ENCODE measurements at places on chromosomes 3 and 15. TPM values are rescaled to one million over a fixed set of nuclear protein-coding genes. Genes with fewer than 3 reads are reported as not detected.

The CPEB1 gene
- 12.1 TPM for total RNA-seq

The SEMA3B gene
- 5.6 TPM for total RNA-seq

The VEPH1 gene
- 85.5 TPM for total RNA-seq

The IL17RE gene
- total RNA-seq: not detected

The RASGRP1 gene
- total RNA-seq: 0.12 TPM

The COL6A6 gene
- total RNA-seq: not detected

The ARGFX gene
- not detected for total RNA-seq

The ABHD5 gene
- total RNA-seq: 22.6 TPM

The FAM107A gene
- total RNA-seq: not detected

The SERINC4 gene
- total RNA-seq: not detected

The ETV5 gene
- total RNA-seq: 81.2 TPM

DNA sequence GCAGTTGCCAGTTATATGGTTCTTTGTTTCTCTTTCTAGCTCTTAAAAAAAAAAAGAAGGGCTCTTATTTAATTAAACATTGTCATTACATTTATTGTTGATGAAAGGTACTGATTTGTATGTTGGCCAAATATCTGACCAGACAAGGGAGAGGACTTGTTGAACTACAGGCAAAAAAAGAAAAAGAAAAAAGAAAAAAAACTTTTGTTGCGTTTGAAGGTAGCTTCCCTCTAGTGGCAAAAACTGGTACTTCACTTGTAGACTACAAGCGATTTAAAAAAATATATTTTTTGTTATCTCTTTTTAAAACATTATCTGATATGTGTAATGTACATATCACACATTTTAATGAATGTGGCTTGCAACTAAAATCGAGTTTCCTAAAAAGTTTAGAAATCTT, 280.6 kb downstream of the ROBO2 start:
- peak; percentile 10 for DNase-seq

GRCh38 chr15:101394654-101395053, 94.9 kb downstream of the PCSK6 start:
- DNase-seq: no peak

- DNase-seq: no peak
Measured at GRCh38 chr3:73459711-73460110, 165.0 kb downstream of the PDZRN3 start.

DNA sequence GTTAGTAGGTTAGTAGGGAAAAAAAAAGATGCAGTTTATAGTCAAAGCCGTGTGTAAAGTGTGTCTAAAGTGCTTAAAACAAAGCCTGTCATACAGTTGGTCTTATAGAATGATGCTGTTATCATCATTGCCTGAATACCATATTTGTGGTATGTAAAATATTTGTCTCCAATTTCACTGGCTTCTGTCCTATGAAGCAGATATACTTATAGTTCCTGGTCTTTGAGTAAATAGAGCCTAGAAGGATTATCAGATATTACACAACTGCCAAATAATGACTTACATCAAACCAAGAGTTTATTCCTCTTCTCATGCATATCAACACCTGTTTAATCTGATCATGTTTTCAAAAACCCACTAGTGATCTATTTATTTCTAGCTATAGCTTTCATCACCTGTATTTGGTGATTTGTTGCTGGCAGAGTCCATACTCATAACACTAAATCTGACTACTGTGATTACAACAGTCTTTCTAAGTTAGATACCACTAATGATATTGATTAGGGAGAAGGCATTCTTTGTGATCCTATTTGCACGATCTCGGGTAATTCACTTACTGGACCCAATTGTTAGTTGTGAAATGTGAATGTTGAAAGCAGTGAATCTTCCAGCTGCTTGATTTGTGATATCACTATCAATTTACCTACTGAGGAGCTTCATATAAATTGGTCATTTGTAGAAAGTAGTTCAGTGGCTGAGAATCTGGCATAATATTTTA, 413.7 kb downstream of the LPP start:
- DNase-seq: no peak

DNA sequence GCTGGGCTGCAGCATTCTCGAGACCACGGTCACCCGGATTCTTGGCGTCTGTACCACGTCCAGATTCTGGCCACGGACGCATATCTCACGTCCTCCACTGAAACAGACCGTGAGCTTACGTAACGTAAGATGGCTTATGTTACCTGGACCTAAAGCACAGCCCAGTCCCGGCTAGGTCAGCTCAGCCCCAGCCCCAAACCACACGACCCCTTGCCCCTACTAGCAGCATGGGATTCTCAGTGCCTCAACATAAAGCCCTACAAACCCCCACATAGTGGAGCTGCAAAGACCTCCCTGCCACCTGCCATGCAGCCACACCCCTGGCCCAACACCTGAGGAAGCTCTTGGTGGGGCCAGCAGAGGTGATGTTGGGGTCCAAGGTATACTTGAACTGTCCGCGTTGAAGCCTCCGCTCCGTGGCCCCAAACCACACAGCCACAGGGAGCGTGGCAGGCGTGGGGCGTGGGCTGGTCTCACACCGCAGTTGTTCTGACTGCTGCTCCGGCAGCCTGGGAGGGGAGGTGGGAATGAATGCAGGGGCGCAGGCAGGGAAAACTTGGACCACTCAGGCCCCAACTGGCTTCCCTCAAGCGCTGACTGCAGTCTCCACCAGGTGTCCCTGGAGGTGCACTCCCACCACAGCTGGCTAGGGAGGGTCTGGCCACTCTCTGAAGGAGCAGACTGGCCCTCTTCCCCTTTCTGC, 14.5 kb downstream of the PLXNB1 start:
- DNase-seq: no peak

- no peak for DNase-seq
Measured at GRCh38 chr15:49031804-49032203, 14.4 kb downstream of the SECISBP2L start.

DNA sequence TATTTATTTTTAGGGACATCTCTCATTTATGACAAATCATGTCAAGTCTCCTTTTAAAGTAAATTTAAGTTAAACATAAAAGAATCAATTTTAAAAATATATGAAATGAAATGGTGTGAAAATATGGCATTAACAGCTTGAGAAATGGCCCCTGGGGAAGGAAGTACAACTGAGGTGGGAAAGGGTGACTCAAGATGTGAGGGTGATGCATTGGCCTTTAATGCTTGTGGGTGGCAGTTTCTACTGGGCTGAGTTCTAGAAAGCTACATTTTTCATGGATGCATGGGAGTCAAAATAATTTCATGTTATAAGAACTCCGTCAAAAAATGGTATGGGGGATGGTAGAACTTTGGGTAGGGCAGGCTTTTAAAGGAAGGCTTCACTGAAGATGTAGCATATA, 708.8 kb upstream of the CFAP20DC start:
- DNase-seq: no peak

DNA sequence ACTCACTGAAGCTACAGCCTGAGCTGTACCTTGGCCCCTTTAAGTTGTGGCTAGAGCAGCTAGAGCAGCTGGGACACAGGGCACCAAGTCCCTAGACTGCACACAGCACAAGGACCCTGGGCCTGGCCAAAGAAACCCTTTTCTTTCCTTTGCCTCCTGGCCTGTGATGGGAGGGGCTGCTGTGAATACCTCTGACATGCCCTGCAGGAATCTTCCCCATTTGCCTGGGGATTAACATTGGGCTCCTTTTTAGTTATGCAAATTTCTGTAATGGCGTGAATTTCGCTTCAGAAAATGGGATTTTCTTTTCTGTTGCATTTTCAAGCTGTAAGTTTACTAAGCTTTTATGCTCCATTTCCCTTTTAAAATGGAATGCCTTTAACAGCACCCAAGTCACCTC, 611.2 kb upstream of the ARPP21 start:
- DNase-seq: no peak

DNA sequence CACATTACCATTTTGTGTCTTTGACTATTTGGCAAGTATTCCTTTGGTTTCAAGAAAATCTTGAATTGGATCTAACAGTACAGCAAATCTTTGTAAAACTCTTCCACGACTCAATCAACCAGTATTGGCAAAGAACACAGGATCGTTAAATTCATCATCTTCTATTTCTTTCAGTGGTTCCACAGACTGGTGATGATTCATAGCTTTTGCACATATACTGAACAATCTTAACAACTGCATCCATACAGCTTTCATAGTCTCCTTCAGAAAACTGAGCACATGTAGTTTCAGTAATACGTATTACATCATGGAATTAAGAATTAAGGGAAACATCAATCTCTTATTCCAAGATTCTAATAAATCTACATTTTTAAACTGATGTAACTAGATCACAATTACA, 91.6 kb upstream of the LIPC start:
- peak; percentile 43 for DNase-seq

GRCh38 chr15:56194035-56194434, 49.6 kb downstream of the RFX7 start:
- no peak for DNase-seq

All from RPMI7951 (cell line).